ENCODE measurements at places on chromosomes 6 and 20.

DNA sequence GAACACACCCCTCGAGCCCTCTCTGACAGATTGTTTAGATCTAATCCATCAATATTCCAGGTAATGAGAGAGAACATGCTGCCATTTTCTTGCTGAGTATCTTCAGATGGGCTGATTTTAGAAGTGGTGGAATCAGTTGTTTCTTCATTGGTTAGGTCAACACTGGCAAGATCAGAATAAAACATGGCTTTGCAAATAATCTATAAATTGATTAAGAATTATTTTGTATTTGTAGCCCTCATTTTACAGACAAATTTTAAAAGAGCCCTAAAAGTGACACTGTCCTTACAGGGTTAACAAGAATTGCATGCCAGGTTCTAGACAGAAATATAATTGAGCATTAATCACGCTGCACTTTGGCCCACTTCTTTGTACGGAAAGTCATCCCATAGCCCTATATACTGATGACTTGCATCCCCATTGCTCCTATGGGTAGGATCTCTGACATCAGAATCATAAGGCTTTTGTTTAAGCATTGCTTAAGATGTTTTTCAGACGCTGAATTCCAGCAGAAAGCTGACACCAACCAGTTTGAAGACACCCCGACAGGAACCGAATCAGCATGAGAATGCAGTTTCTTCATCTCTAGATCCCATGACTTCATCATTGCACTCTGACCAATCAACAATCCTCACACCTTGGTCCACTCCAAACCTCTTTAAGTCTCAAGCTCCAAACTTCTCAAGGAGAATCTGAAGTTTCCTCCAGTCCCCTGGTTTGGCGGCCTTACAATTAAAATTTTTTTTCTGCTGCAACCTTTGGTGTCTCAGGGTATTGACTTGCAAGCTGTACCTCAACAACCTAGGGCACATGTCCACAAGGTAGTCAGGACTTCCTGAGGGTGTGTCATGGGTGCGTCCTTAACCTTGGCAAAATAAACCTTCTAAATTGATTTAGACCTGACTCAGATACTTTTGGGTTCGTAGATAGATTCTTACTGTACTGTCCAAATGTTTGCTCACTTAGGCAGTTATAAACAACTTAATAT lies 7.8 kb downstream of the TDP2 start:
- DNase-seq: no peak

GRCh38 chr6:136737374-136737844 lies 54.9 kb downstream of the MAP3K5 start:
- no peak for DNase-seq

DNA sequence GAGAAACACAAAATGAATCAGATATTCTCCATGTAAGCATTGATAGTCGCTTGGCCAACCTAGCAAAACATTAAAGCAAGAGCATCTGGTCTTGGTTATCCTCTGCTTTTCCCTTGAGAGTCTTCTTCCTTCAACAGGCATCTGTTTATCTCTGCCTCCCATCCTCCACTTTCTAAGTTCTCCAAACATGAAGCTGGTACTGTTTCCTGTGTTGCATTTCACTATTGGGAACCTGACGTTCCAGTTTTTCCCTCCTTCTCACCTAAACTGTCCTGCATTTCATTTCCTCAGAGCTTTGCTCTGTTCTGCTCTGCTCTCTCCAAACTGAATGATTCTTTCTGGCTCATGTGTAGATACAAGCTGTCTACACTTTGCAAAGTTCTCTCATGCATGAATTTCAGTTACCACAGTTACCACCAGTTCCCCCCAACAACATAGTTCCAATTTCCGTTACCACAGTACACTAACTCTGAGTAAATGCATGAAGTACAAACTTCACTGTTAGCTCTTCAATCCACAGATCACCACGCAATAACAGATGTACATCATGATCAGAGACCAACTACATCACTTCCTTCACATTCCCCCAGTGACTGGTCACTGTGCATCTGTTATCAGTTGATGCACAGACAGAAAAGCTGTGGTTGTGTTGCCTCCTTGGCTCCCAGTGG lies 86.7 kb upstream of the F13A1 start:
- no peak for DNase-seq

DNA sequence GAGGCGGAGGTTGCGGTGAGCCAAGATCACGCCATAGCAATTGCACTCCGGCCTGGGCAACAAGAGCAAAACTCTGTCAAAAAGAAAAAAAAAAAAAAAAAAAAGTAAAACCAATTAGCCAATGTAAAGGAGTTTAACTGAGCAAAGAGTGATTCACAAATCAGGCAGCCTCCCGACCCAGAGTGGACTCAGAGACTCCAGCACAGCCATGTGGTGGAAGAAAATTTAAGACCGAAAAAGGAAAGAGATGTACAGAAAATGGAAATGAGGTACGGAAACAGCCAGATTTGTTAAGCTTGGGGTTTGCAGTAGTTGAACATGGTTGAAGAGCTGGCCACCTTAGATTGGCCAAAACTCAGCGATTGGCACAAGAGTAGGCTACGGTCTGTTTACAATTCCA lies 51.4 kb downstream of the ERMARD start:
- no peak for DNase-seq

DNA sequence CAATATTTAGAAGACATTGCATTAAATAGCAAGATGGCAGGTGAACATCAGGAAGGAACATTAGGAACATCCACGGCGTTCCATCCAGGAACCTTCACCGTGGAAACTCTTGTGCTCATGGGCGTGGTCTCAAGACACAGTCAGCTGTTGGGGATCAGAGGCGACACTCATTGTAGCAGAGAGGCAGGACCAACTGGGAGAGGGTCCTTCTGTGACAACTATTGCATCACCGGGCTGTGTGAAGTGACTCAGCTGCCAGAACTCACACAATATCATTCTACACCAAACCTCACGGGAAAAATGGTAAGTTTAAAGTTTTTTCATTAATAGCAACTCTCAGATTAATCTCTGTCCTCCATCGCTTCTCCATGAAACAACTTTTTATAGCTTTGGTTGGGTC lies 334.8 kb upstream of the SULF2 start:
- no peak for DNase-seq

GRCh38 chr6:45441851-45442453 lies 64.2 kb upstream of the SUPT3H start:
- no peak for DNase-seq

- peak; percentile 54 for DNase-seq
Observed at GRCh38 chr6:12233693-12234571, 56.2 kb upstream of the EDN1 start.

- DNase-seq: no peak
Observed at GRCh38 chr20:30921286-30922071, 336.0 kb upstream of the DEFB115 start.

DNA sequence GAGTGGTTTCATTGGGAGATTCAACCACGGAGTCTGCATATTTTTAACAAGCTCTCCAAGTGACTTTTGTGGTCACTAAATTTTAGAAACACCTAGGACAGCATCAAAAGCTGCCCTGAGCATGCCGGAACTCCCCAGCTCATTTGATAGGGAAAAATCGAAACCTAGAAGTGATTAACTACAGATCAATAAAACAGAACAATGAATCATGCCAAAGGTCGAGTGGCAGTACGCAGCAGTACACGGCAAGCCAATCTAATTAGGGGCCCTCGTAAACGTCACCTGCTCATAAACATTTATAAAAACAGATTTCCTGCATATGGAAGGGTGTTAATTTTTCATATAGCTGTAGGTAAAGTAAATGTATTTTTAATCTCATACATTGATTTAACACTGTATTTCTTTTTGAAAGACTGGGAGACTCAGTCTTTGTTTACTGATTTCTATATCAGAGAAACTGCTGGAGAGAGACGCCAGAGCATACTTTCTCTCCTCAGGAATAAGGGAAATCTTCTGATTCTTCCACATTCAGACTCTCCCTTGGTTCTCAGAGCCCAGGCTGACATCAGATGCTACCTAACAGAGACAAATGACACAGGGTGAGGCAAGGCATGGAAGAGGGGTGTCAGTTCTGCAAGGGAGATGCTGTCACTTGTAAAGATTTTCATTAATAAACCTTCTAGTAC lies 232.5 kb downstream of the PTPRT start:
- no peak for DNase-seq

GRCh38 chr6:51550243-51550642 lies 537.2 kb downstream of the PKHD1 start:
- no peak for DNase-seq

- no peak for DNase-seq
Observed at GRCh38 chr6:32112431-32112980, 3.4 kb upstream of the TNXB start.

- no peak for DNase-seq
Observed at GRCh38 chr6:37559501-37559900, 59.8 kb upstream of the CCDC167 start.

GRCh38 chr6:105215506-105215905 lies 35.7 kb upstream of the POPDC3 start:
- no peak for DNase-seq

GRCh38 chr6:116165596-116165995 lies 39.7 kb upstream of the COL10A1 start:
- no peak for DNase-seq

GRCh38 chr20:51121901-51122412 lies 99.0 kb upstream of the KCNG1 start:
- DNase-seq: no peak

DNA sequence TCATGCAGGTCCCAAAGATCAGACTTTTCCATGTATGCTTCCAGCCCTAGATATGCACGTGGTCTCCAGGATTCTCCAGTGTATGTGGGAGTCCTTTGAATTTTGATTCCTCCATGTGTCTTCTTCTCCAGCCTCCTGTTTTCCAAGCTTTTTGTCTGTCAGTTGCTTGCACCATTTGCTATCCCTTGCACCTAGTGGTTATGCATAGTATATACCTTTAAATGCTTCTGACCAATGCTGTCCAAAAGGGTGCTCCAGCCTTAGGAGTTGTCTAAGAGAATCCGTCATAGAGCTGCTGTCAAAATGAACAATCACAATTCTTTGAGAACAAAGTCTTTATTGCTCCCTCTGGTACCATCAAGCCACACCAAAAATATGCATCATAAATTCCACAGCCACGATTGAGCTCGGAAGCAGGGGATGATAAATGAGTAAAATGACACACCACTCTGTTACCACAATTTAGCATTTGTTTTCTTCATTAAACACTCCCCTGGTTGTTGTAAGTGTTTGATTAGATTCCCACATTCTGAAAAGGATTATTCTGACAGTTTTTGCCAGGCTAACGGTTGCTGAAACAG lies 706.2 kb upstream of the GJE1 start:
- DNase-seq: no peak

- DNase-seq: no peak
Observed at GRCh38 chr6:167671977-167672687, 154.6 kb upstream of the AFDN start.

- DNase-seq: no peak
Observed at GRCh38 chr6:31892821-31893220, 4.7 kb downstream of the EHMT2 start.

- no peak for DNase-seq
Observed at GRCh38 chr6:118875672-118876071, 18.3 kb upstream of the ASF1A start.

GRCh38 chr6:72861935-72862432 lies 240.1 kb downstream of the KCNQ5 start:
- peak; percentile 27 for DNase-seq

- peak; percentile 34 for DNase-seq
Observed at GRCh38 chr6:36028877-36029324, 1.3 kb downstream of the MAPK14 start.

- DNase-seq: no peak
Observed at GRCh38 chr6:112846681-112847080, 499.6 kb downstream of the RFPL4B start.

DNA sequence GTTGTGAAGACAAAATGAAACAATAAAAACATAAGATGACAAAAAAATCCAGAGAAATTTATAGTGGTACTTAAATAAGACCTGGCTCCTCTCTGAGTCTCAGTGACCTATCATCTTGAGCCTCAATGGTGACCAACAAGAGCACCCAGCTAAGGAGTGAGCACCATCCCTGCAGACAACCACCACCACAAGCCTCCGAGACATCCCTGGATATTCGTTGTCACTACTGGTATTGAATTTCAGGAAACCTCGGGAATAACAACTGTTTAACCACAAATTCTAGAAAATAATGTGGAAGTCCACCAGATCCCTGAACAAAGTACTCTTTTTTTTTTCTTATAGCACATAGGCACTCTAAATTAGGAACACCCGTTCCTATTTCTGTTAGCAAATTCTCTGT lies 32.2 kb upstream of the ADGRF5 start:
- DNase-seq: no peak

GRCh38 chr6:117603821-117604220 lies 1.5 kb upstream of the GOPC start:
- no peak for DNase-seq

GRCh38 chr6:130946076-130946475 lies 117.0 kb downstream of the EPB41L2 start:
- no peak for DNase-seq

- DNase-seq: no peak
Observed at GRCh38 chr6:126664271-126664670, 324.4 kb downstream of the CENPW start.

DNA sequence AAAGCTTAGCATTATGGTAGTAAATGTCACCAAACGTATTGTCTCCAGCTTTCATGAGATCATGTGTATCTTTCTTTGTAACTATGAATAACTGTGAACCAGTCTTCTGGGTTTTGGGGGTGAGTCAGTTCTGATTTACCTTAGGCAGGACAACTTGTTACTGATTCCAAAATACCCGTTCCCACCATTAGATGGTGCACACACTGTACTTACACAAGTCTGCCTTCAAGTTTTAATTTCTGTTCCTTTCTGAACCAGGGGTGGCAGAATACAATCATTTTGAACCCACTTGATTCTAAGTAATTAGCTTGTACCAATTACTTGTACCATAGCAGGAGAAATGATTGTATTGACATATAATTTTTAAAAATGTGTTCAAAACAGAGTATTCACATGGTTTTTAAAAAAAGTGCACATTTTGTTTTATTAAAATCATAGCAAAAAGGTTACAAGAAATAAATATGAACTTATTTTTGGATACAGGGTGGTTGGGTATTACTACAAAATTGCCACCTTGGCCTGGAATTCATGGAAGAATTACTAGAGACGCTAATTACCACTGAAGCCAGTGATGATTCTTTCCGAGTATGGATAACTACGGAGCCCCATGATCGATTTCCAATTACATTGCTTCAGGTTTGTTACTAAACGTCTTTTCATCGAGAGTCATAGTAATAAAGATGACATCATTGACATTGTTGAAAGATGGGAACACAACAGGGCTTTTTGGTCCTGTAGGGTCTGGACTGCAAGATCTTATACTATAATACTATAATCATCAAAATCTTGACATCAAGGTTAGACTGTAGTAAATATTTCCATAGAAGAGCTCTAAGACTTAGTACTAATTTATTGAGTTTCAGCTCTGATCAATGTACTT lies 75.2 kb upstream of the GLP1R start:
- DNase-seq: peak; percentile 26

DNA sequence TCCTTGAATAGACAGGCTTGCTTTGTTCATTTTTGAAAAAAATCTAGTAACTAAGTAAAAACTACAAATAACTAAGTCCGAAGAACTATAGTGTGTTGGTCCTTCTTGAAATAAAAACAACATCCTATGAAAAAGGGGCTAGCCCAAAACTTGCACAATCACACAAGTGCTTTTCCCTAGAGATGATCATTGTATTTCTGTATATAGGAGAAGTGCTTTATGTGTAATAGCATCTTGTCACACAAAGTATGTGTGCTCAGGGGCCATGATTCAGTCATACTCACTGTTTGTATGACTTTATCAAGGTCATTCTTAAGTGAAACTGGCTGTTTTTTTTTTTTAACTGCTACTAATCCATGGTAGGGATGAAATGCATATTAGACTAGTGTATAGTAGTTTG lies 179.8 kb downstream of the DTNBP1 start:
- DNase-seq: no peak

- DNase-seq: no peak
Observed at GRCh38 chr6:170051229-170052172, 239.4 kb downstream of the DLL1 start.

Data from HTR-8/SVneo (cell line).